ENCODE measurements at places on chromosomes 6 and 20. TPM values are rescaled to one million over a fixed set of nuclear protein-coding genes. Genes with fewer than 3 reads are reported as not detected.

Gene FOXS1
- polyA plus RNA-seq: 0.81 TPM

Gene MMP24
- 0.48 TPM for polyA plus RNA-seq

Gene PXDC1
- polyA plus RNA-seq: 65.2 TPM

Gene MLIP
- 3.2 TPM for polyA plus RNA-seq

Gene CST7
- not detected for polyA plus RNA-seq

Gene TDRD6
- polyA plus RNA-seq: 0.13 TPM

Gene TNFRSF6B
- 20.6 TPM for polyA plus RNA-seq

Gene SLC26A8
- polyA plus RNA-seq: 0.01 TPM

Gene TTLL9
- polyA plus RNA-seq: 0.03 TPM

Gene C20orf204
- 4.5 TPM for polyA plus RNA-seq

Gene TRAM2
- 79.5 TPM for polyA plus RNA-seq

Gene POPDC3
- 1.6 TPM for polyA plus RNA-seq

Gene CABLES2
- polyA plus RNA-seq: 7.4 TPM

Gene OR2B6
- not detected for polyA plus RNA-seq

Gene UST
- 0.22 TPM for polyA plus RNA-seq

Gene ZCCHC3
- polyA plus RNA-seq: 13.6 TPM

Gene KIAA0408
- polyA plus RNA-seq: not detected

Gene DPM1
- 21.4 TPM for polyA plus RNA-seq

Gene BACH2
- 1.1 TPM for polyA plus RNA-seq

Gene TNFAIP3
- polyA plus RNA-seq: 4.0 TPM

Gene PRDM13
- not detected for polyA plus RNA-seq

Gene EPPIN
- not detected for polyA plus RNA-seq

Gene LAMA2
- 0.24 TPM for polyA plus RNA-seq

Gene RHAG
- not detected for polyA plus RNA-seq

Gene EYA4
- polyA plus RNA-seq: not detected

Gene TFAP2A
- polyA plus RNA-seq: 0.11 TPM

Gene GJA1
- polyA plus RNA-seq: 155 TPM

Gene APCDD1L
- 0.17 TPM for polyA plus RNA-seq

Gene PBX2
- polyA plus RNA-seq: 75.5 TPM

Gene MRAP2
- 8.6 TPM for polyA plus RNA-seq

Gene STMND1
- polyA plus RNA-seq: not detected

Gene CYP39A1
- polyA plus RNA-seq: not detected

Gene PTGIS
- 14.2 TPM for polyA plus RNA-seq

Gene NHLRC1
- polyA plus RNA-seq: 2.1 TPM

Gene ZBTB2
- polyA plus RNA-seq: 11.8 TPM

Gene XKR7
- not detected for polyA plus RNA-seq

Gene HS3ST5
- polyA plus RNA-seq: not detected

Gene PSORS1C1
- polyA plus RNA-seq: 1.1 TPM

Gene ARMH2
- polyA plus RNA-seq: not detected

Gene KIZ
- 3.0 TPM for polyA plus RNA-seq

Gene C6orf47
- 5.8 TPM for polyA plus RNA-seq

Gene ATP6V1G2
- 0.70 TPM for polyA plus RNA-seq

Gene IRAK1BP1
- polyA plus RNA-seq: 1.5 TPM

Gene SSTR4
- not detected for polyA plus RNA-seq

Gene NT5DC1
- 11.3 TPM for polyA plus RNA-seq

Gene IL20RA
- polyA plus RNA-seq: not detected

Gene AKAP12
- polyA plus RNA-seq: 46.9 TPM

Gene PRKN
- polyA plus RNA-seq: 0.06 TPM

Gene ZBTB46
- polyA plus RNA-seq: 1.3 TPM

Gene TMEM200A
- polyA plus RNA-seq: 0.51 TPM

Gene VWA7
- 0.11 TPM for polyA plus RNA-seq

Gene STMN3
- 8.4 TPM for polyA plus RNA-seq

Gene SLC13A3
- polyA plus RNA-seq: 0.37 TPM

Gene TRIM10
- not detected for polyA plus RNA-seq

Gene TRIM40
- not detected for polyA plus RNA-seq

Gene ESR1
- polyA plus RNA-seq: 0.01 TPM

Gene AHCY
- polyA plus RNA-seq: 168 TPM

Gene PEX3
- polyA plus RNA-seq: 8.7 TPM

Gene XPO5
- polyA plus RNA-seq: 28.4 TPM

Gene FAM209B
- not detected for polyA plus RNA-seq

Data from endothelial cell of umbilical vein (primary cell).